AG04449 (cell line): ENCODE measurements at places on chromosomes 12 and 14.

DNA sequence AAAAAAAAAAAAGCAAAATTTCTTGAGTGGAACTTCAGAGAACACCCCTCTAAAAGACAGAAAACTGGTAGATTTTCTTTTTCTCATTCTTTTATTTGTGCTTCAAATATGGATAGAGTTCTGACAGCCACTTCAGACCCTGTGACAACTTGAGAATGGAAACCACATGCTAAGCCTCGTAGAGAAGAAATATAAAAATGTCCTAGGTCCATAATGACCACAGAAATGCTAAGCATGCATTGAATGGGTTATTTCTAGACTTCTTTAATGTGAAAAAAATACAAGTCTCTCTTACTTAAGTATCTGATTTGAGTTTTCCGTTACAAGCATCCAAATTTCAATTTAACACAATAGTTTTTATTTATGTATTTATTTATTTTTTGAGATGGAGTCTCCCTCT lies 28.3 kb upstream of the DIO2 start:
- DNase-seq: no peak

GRCh38 chr12:24398605-24399004 lies 449.1 kb upstream of the SOX5 start:
- no peak for DNase-seq

DNA sequence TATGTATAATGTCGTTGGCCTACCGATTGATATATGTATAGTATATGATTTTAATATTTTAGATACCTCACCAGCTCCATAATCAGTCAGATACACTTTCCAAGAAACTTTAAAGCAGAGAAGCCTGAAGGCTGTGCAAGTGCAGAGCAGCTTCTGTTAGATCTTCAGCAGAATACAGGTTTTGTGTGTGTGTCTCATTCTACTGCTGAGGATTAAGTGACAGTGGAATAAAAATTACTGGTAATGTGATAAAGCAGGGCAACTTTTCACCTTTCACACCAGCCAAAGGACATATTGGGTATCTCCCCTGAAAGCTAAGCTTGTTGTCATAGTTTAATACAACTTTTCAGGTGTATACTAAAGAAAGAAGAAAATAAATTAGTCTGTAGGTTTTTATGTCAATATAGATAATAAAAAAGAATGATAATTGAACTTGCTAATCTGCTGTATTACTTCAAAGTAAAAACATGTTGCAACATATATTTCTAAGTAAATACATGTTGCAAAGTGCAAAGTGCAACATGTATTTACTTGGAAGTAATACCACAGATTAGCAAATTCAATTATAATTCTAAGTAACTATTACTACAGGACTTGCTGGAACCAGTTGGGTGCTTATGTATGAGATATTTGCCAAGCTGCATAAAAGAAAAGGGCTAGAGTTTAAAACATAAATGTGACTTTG lies 128.3 kb downstream of the SLC16A7 start:
- no peak for DNase-seq

- DNase-seq: no peak
These were observed 3.4 kb downstream of the KLRB1 start for GRCh38 chr12:9604287-9604686.

GRCh38 chr14:24982472-24983155 lies 67.3 kb downstream of the STXBP6 start:
- DNase-seq: no peak

- no peak for DNase-seq
These were observed 1.1 kb downstream of the KITLG start for GRCh38 chr12:88579161-88579517.

DNA sequence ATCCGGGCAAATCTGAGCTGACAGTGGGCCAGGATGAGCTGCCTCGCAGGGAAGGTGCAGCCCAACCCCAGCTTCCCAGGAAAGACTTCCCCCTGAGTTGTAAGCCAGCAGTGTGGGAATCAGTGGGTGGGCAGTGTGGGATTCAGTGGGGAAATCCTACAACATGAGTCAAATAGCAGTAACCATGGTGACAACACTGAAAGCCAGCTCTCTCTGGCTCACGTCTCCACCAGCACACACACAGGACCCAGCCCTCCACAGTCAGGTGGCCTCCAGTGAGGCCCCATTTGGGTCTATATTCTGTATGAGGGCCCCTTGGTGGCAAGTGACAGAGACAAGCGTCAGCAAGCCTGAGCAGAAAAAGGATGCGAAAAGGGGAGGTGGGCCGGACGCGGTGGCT lies 6.0 kb upstream of the LGALS3 start:
- DNase-seq: peak; percentile 73

DNA sequence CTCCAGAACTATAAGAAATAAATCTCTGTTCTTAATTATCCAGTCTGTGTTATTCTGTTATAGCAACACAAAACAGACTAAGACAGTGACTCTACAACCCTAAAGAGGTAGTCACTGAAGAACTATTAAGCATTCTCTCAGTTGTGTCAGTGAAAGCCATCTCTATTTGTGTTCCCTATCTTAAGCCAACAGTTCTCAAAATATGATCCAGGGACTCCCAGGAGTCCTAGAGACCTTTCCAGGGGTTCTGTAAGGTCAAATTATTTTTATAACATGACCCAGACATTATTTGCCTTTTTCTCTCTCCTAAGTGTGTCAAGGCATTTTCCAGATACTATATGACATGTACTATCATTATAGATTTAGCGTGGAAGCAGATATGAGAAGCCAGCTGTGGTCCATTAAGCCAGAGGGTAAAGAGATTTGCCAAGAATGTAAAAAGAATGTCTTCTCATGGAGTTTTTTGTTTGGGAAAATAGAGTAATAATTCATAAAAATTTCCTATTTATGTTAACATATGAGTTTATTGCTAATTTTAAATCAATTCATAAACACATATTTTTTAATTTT lies 315.8 kb downstream of the RGS6 start:
- no peak for DNase-seq

- DNase-seq: peak; percentile 72
These were observed 149.1 kb downstream of the NTF3 start for GRCh38 chr12:5581019-5581418.

DNA sequence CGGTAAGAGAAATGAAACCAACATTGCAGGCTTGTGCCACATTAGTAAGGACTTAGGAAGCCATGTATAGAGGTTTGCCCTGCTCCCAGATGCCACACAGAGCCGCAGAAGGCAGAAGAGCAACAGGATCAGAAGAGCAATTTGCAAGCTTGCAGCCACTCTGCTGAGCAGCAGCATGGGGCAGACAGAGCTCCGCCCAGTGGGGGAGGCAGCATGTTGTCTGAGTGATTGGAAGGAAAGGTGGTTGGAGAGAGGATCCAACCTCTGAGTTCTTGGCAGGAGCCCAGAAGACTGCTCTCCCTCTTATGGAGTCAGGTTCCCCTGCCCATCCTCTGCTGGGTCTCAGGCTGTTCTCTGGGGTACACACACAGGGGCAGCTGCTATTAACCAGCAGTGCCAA lies 2.3 kb upstream of the KRT6A start:
- no peak for DNase-seq

DNA sequence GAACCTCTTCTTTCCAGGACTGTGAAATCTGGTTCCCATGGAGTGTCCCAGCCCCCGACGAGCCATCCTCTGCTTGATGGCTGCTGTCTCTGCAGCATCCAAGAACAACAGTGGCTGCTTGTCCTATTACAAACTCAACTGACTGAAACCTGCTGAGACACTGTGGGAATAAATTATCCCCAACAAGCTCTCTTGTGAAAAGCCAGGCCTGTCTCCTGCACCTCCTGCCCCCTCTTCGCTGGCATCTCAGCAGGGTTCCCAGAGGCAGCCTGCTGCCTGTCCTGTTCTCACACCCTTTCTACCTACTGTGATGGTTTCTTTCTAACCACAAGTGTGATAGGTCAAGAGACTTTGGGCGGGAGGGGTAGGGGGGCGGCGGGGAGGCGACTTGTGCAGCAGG lies 180.2 kb downstream of the TSPAN9 start:
- DNase-seq: no peak

GRCh38 chr12:132287391-132288238 lies 41.8 kb downstream of the GALNT9 start:
- DNase-seq: no peak

DNA sequence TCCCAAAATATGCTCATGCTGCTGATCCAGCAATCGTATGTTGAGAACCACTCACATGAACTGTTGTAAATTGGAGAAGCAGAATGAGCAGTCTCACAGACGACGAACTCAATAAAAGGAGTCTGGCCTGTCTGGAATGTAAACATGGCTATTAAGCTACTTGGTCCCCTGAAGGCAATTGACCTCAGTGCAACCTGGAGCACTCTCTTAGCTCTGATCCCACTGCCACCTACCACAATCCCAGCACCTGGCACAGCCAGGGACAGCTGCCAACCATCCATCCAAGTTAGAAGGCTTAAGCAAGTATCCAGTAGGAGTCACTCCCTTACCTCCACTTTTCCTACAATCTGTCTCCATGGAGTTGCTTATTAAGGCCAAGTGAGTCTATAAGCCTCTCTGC lies 406.9 kb upstream of the CLEC14A start:
- no peak for DNase-seq

GRCh38 chr14:55899531-55899930 lies 218.7 kb upstream of the PELI2 start:
- DNase-seq: no peak

GRCh38 chr12:124603831-124604251 lies 36.4 kb upstream of the NCOR2 start:
- no peak for DNase-seq

DNA sequence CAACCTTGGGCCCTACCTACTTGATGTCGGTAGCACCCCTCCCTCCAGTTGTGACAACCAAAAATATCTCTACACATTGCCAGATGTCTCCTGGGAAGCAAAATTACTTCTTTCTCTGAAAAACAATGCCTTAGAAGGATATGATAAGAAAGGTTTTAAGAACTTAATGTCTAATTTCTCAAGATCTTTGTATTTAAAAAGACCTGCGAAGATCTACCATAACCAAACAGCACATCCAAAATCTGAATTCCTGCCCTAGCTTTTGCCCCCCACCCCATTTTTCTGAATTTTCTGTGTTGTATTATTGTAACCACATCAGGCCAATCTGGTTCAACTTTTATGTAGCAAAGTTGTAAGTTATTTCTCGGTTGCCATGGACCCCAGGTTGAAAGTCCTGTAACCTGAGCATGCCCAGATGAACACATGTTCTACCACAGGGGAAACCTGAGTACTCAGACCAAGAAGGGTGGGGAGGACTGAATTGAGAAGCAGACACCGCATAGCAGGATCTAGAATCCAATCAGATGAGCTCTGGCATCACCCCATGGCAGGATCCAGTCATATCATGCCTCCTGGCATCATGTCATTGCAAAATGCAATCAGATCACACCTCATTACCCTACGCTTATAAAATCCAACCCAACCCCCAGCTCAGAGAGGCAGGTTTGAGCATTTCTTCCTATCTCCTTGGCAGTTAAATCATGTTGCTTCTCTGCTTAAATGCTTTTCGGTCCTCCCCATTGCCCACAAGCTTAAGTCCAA lies 8.7 kb downstream of the TMEM253 start:
- no peak for DNase-seq

- DNase-seq: no peak
These were observed 4.1 kb downstream of the TSHR start for GRCh38 chr14:80959496-80959895.

DNA sequence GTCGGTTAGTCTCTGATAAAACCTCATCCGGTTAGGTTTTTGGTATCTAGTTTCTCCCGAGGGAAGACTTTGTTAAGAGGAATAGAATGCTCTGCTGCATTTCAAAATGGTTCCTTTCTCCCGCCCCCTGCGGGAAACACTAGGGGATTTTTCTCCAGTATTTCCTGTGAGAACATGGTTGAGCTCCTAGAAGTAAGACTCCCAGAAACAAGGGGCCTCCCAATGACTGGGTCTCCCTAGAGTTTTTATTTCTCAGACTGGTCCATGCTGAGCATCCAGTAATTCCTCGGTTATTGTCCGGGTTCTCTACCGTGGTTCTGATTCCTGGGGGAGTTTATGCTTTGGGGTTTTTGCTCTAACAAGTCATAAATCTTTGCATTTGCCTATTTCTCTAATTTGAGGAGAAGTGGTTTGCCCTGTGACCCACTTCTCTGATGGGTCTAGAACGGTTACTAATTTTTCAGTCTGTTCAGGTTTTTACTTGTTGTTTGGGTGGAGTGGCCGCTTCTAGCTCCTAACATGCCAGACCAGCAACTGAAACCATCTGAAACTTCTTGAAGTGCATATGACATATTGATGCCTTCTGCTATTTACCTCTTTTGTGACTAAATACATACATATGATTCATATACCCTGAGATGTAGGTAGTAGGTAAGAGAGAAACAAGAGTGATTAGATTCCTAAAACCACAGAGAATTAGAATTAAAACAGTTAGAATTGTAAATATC lies 25.1 kb downstream of the TESPA1 start:
- no peak for DNase-seq

DNA sequence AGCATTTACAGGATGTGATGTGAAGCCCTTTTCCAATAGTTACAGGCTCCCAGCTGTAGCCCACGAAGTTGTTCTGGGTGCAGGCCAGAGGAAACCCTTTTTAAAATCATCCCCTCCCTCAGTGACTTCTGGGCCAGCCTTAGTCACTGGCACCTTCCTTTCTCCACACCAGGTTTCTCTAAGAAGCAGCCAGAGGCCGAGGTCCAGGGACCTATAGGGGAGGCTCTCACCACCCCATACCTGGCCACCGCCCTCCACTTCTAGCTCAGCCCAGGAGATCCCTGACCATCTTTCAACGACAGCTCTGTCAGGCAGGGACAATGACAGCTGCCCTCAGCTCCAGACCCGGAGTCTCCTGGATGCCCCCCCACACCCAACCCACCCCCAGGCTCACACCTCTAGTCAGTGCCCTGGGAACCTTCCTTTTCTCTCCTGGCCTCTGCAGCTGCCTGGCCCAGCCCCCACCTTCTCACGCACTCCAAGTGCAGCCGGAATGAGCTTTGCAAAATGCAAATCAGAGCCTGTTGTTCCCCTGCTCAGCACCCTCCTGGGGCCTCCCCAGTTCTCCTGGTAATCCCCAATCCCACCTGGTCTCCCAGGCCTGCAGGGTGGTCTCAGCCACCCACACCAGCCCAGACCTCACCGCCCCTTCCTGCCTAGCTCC lies 46.7 kb downstream of the TESC start:
- no peak for DNase-seq

GRCh38 chr14:68127166-68127565 lies 307.6 kb downstream of the RAD51B start:
- DNase-seq: no peak
